Left lobe of liver (tissue), 2 donors: ENCODE measurements at places on chromosomes 1 and 21. TPM values are rescaled to one million over a fixed set of nuclear protein-coding genes. Genes with fewer than 3 reads are reported as not detected.

GRCh38 chr1:246569248-246570238 is 3.3 kb downstream of the CNST start:
- no peak for DNase-seq

DNA sequence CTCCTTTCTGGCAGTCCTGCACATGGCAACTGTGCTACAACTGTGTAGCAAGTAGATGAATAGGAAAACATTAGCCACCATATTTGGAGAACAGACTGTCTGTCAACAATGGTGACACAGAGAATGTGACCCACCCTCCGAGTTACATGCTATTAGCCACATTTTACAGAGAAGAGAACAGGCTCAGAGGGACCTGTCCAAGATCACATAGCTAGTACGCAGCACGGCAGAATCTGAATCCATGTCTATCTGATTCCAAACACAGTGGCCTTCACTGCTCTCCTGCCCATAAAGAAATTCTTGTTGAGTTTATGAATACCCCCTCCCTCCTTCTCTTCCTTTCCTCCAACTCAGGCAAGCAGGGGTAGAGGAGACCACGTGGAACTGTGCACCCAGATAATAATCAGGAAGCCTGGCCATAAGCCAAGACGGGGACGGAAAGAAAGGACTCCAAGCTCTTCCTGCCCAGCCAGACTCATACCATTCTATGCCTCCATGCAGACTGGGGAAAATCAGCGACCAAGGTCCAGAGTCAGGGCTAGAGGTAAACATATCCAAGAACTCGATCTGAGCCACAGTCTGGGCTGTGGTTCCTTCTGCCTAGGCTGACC is 78.8 kb downstream of the TRABD2B start:
- no peak for DNase-seq

DNA sequence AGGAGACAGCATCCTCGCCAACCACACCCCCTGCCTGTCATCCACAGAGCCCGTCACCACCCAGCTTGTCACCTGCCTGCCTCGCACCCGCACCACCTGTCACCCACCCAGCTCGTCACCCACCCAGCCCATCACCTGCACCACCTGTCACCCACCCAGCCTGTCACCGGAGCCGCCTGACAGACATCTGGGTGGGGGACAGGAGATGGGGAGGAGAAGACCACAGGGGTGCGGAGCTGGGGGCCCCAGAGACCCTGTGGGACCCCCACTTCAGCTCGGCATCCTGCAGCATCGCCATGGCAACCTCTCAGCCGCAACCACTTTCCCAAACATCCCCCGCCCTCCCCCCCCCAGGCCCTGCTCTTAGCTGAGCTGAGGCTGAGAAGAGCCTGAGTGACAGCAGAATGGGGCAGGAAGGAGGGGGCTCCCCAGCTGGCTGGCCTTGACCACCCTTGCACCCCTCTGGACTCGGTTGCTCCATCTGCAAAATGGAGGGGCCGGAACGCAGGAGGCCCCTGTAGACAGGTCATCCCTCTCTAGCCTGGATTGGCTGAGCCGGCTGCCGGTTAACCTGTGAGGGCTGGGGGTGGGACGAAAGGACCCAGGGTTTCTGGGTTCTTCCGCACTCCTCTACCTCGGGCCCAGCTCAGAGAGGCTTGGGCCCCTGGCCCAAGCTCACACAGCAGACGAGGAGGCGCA is 11.6 kb downstream of the AHDC1 start:
- no peak for DNase-seq

GRCh38 chr1:11764115-11764514 is 2.1 kb downstream of the C1orf167 start:
- no peak for DNase-seq

GRCh38 chr1:33390542-33390941 is 40.4 kb downstream of the PHC2 start:
- no peak for DNase-seq

GRCh38 chr1:214455479-214455878 is 95.9 kb downstream of the PTPN14 start:
- no peak for DNase-seq

DNA sequence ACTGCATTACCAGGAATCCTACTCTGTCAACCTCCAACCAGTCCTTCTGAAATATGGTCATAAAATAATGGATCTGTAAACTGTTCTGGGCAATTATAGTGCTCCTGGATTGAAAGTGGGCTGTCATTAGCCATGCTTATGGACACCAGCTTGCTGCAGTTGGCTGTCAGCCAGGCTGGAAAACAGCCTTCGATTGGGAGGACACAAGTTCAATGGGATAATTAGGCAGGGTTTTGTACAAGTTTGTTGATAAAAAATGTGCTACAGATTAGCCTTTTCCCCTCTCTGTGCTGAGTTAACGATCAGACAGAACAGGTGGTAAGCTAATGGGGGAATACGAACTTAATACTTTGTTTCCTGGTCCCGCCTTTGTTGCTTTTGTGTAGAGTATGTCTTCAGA is 413.9 kb downstream of the DUSP10 start:
- no peak for DNase-seq

GRCh38 chr1:178551307-178551706 is 38.4 kb downstream of the TEX35 start:
- DNase-seq = peak; percentile 68

DNA sequence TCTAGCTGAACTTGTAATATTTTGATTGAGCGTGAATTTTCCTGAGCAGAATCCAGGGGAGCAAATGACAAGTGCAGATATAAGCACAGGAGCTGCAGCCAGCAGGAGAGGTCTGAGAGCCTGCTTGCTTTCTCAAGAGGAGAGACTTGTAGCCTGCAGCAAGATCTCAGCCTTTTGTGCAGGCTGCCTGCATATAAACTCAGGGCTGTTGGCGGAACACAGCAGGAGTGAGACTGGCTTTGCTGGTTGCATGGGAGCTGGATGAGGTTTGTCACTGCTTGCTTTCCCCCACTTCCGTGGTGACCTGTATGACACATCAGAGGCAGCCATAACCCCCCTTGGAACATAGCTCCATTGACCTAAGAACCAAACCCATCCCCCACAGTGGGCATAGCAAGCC is 725.4 kb upstream of the RGS18 start:
- DNase-seq = no peak

CR1L gene
- 0.43 TPM for total RNA-seq

BTG3 gene
- 1.3 TPM for total RNA-seq

CFHR4 gene
- total RNA-seq = 97.9 TPM

APCS gene
- total RNA-seq = 1,727 TPM

DHDDS gene
- total RNA-seq = 25.9 TPM

SDC3 gene
- total RNA-seq = 17.1 TPM

VHLL gene
- total RNA-seq = not detected
